Iris pigment epithelial cell (primary cell): ENCODE measurements at places on chromosomes 11 and 22.

DNA sequence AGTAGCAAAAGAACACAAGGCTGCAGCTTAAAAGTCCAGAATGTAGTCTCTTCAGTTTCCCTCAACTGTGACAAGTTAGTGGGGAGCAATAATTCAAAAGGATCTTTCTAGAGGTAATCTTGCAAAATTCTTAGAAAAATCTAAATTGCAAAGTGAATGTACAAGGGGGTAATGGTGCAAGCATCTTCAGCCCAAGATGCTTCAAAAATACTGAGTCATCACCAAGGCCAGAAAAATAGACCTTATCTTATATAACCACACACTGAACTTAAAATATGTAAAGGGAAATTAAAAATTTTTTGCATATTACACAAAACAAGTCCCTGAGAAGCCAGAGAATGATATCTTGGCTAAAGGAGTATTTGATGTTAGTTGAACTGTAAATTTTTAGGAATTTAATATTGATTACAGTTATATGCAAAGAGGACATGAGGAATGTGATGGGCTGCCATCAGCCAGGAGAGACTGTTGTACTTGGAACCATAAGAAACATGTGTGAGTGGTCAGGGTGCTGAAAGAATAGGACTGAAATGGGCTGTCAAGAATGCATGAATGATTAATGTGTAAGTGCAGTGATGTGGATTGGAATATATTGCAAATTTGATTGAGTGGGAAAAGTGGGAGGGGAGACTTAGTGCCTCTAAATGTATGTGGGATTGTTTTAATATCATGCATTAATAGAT is 85.7 kb upstream of the LIN7C start:
- DNase-seq = peak; percentile 40

GRCh38 chr11:64234647-64235379 is 429 bp downstream of the VEGFB start:
- DNase-seq = no peak

GRCh38 chr22:31286360-31287255 is 5.7 kb downstream of the PIK3IP1 start:
- DNase-seq = peak; percentile 65

DNA sequence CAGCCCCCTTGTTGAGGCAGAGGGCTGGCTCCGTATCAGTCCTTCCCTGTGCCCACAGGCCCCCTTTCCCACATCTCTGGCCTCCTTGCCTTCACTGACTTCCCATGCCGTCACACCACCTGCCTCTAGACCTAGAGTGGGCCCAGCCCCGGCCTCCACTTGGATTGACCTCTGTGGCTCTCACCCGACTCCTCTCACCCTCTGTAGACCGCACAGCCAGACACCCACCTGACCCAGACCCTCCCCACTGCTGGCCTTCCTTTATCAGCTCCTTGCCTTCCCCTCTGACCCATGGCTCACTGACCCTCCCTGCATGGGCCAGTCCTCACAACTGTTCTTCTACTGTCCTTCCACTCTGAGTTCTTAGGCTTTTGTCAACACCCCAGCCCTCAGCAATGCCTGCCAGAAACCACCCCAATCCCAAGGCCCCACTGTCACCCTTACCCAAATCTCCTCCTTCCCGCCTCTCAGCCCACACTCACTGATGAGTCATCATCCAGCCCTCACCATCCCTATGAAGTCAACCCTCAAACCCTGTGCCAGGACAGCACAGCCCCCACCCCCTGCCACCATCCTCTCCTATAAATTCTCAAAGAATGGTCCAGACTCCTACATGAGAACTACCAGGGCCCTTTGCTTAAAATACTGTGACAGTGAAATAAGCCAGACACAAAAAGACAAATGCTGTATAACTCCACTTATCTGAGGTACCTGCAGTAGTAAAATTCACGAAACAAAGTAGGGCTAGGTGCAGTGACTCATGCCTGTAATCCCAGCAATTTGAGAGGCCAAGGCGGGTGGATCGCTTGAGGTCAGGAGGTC is 53.4 kb downstream of the SCGB1A1 start:
- DNase-seq = no peak

DNA sequence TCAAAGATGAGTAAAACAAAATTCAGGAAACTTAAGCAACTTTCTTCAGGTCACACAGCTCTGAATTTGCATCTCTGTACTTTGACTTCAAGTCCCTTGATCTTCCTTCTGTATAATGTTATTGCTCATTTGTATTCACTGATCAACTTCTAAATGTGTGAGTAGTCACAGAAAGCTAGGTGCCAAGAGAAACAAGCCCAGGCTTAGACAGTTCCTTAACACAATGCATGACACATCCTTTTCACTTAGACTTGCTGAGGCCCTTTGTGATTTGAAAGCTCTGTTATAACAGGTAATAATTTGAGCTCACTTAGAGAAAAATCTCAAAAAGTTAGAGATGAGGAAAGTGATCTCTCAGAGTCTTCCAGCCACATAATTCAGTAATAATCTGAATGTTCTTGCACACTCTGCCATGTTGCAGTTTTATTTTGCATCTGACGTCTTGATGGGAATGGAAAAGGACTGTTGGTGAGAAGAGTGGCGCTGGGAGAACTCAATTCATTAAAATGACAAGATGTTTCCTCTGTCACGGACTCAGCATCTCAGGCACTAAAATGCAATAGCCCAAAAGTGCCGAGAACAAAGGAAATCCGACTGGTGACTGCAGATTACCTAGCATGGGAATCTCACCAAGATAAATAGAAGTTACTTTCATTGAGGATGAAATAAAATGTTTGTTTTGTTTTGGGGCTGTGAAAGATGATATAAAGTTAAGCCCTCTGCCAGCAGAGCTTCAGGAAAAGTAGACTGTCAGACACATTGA is 665.3 kb downstream of the OPCML start:
- DNase-seq = peak; percentile 24

- DNase-seq = no peak
These were observed 44.5 kb downstream of the ME3 start for GRCh38 chr11:86627776-86628455.

DNA sequence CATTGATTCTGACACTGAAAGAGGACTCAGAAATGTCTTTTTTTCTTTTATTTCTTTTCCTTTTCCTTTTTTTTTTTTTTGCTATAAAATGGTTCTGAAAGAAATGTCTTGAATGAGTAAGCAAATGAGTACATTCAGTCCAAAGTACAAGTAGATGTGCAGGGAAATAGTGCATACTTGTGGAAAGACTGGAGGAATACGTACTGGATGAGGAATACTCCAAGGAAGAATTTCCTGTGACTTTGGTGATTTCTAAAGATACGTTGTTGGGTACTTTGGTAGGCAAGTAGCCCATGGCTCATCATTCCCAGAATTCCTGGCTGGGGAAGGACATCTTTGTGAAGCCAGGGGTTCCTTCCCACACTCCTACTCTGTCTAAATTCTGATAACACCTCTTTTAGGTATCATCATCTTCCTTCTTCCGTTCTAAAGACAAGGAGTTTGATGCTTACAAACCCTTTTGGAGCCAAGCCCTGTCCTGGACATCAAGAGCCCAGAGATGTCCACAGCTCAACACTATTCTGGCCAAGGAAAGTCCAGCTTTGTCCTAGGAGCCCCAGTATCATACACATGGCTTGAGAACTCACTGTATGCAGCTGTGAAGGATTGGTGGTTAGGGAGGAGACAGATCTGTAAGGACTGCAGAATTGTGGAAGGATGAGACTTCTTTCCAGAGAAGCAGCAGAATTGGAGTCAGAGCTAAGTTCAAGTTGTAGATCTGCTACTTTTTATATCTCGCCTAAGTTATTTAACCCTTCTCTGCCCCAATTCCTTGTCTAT is 4.8 kb upstream of the NUP98 start:
- no peak for DNase-seq

- peak; percentile 58 for DNase-seq
These were observed 347.2 kb downstream of the TTC28 start for GRCh38 chr22:28332410-28332809.

- DNase-seq = no peak
These were observed 150.8 kb upstream of the RAG2 start for GRCh38 chr11:36748836-36749235.
